Activated CD4-positive, CD25-positive, alpha-beta regulatory T cell treated with anti-CD3 and anti-CD28 coated beads, Interleukin-2, amount 50 U/mL, for 24 hours (primary cell): ENCODE measurements at places on chromosomes 6 and 20.

DNA sequence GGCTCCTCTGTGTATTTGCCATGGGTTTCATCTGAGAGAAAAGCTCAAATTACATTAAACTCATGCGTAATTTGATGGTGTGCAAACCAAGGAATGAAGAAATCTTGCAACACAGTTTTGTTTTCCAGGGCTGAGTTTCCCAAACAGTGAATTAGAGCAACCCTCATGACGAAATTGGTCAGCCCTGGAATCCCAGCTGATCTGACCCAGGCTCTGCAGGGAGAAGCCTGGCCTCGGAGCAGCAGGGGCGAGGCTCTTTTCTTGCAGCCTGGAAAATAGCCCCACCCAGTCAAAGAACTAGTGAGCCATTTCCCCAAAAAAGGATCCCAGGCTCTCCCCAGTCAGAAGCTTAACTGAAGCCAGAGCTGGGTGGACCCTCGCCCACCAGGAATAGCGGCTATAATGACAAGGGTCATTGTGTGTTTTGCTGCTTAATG, 107.3 kb upstream of the SNX9 start:
- no peak for ATAC-seq

- ATAC-seq: no peak
Observed at GRCh38 chr6:20128018-20128417, 84.3 kb downstream of the MBOAT1 start.

DNA sequence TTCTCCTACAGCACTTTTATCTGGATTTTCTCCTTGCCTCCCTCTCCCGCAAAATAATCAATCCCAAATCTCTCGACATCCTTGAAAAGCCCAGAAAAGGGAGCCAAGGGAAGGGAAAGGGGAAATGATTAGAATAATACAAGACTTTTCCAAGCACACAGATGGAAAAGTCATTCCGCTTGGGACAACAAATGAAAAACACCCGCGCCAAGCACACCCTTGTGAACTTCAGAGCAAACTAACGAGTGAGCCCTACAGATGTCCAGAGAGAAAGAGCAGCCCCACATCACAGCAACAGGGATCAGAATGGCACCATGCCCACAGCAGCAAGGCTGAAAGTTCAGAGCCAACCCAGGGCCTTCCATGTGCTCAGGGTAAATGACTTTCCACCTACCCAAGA, 49.6 kb downstream of the NINL start:
- ATAC-seq: no peak

DNA sequence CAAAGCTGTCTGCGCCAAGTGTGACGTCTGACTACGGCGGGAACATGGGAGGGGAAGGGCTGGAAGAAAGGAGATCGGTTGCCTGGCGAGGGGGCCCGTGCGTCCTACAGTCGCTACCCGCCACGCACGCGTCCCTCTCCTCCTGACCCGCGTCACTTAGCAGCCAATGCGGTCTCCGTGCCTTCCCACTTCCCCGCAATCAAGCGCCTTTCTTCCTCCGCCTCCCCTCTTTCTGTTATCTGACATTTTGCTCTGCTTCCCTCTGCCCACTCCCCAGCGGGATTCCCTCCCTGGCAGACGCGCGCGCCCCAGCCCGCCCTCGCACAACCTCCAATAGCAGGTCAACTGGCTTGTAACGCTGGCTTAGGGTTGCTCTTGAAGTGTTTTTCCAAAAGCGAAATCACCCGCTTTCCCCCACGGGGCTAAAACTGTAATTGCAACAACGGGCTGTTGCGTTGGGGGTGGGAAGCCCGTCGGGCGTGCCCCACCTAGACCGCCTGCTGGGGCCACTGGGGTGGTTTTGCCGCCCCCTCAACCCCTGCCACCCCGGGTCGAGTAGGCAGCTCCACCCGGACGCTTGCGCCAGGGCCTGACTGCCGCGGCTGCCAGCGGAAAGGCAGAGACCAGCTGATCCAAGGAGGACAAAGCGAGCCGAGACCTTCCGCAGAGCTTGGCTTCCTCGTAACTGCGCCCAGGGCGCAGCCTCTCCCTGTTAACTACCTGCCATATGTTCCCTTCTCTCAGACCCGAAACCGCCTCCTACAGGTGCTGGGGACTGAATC, 6.2 kb upstream of the SOX4 start:
- ATAC-seq: no peak

GRCh38 chr6:20952699-20953474, 418.6 kb downstream of the CDKAL1 start:
- no peak for ATAC-seq

- ATAC-seq: no peak
Observed at GRCh38 chr6:143155681-143156080, 95.0 kb downstream of the AIG1 start.
